Ammon's horn (tissue), 1 donor: ENCODE measurements at places on chromosomes 4 and X.

- no peak for DNase-seq
Observed at GRCh38 chr4:32037399-32037798, 1317.2 kb downstream of the PCDH7 start.

DNA sequence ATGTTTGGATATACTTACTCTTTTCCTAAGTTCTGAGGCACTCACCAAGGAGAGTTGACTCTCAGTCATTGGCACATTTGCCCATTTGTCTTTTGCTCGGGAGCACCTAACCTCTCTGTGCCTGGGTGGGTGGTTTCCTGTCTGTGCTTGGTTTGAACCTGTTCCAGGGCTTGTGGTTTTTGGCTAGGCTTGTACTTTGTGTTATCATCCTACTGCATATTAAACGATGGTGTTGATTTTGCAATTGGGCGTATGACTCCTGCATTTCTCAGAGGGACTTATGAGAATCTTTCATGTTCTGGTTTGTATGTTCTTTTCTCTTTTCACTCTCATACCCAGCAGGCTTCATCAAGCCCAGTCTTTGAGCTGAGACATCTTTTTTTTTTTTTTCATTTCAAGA is 161.7 kb downstream of the BTC start:
- no peak for DNase-seq

GRCh38 chr4:141427726-141428296 is 207.1 kb downstream of the ZNF330 start:
- no peak for DNase-seq

GRCh38 chrX:1443496-1444075 is 9.1 kb downstream of the ASMTL start:
- no peak for DNase-seq

GRCh38 chrX:125205918-125206665 is 113.6 kb upstream of the TEX13C start:
- peak; percentile 8 for DNase-seq

GRCh38 chr4:33751050-33751449 is 2493.3 kb downstream of the ARAP2 start:
- DNase-seq: no peak

DNA sequence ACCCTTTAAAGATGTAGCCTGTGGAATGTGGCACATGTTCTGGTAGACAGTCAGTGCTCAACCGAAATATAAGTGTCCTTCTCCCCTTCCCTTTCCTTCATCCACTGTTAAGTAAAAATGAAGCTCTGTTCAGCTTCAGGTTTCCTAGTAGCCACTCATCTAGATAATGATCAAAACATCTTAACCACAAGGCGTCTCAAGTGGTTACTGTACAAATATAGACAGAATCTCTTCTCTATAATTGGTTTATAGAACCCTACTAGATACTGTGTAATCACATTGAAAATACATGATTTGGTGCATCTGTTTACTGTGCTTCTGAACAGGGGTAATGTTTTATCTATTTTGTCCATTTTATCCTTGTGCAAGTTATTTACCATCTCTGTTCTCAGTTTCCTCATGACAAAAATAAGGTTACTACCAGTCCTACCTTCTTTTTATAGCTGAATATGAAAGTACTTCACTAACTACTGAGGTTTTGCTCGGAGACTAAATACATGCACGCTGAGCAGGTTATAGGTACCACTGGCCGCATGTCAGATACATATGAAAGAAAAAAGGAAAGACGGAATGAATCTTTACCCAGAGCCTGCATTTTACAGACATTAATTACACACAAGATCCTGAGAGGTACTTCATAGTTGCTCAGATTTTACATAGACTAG is 20.3 kb upstream of the SLC25A4 start:
- no peak for DNase-seq

GRCh38 chr4:185792384-185793115 is 19.4 kb downstream of the SORBS2 start:
- no peak for DNase-seq

GRCh38 chr4:101037249-101037648 is 310.1 kb downstream of the PPP3CA start:
- no peak for DNase-seq

- DNase-seq: no peak
Observed at GRCh38 chr4:1882850-1883271, 11.7 kb downstream of the NSD2 start.

DNA sequence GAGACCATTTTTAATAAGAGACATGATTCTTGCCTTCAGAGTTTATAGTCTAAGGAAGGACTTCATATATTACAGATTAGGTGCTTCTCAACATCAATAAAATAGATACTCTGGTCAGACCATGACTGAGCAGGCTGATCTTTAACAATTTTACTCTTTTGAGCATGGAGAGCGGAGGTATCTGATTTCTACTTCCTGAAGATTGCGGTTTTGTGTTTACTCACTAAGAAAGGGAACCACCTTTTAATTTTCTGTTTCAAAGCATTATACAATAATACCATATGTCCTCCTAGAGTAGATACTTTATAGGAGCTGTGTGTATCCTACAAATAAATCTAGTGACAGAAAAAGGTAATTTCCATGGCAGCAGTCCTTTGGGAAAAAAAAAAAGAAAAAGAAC is 12.5 kb downstream of the MORC4 start:
- no peak for DNase-seq

DNA sequence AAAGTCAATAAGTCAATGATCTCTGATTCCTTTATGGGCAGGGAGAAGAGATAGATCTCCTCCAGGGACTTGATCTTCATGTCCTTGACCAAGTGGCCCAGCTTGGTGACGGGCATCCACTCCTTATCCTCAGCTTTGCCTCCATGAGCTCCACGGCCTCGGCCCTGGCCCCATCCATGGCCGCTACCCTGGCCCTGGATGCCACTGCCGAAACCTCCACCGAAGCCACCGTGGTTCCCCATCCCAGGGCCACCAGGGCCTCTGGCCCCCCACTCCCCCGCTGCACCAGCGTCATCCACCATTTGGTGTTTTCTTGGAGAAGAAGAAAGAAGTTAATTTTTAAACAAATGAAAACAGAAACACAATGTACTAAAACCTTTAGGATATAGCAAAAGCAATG is 518.1 kb downstream of the GRXCR1 start:
- DNase-seq: no peak

GRCh38 chrX:69615342-69615741 is 571 bp upstream of the EDA start:
- peak; percentile 1 for DNase-seq

GRCh38 chr4:11436673-11437072 is 8.0 kb upstream of the HS3ST1 start:
- DNase-seq: no peak

GRCh38 chrX:110310000-110310790 is 7.7 kb downstream of the AMMECR1 start:
- no peak for DNase-seq

- DNase-seq: no peak
Observed at GRCh38 chrX:25076941-25077500, 61.3 kb upstream of the ARX start.

DNA sequence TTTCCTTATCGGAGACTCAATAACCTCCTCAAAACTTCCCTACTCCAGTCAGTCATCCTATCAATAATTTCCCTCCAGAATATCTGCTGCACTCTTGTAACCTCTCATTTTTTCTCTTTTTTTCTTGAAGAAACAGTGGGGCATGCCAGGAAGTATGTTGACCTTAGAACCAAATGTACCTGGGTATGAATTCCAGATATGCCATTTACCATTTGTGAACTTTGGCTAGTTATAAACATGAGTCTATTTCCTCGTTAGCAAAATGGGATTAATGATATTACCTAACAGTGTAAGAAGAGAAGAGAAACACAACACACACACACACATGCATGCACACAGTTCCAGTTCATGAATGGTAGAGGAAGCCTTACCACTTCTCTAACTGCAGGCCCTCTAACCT is 578.2 kb downstream of the FAM133A start:
- no peak for DNase-seq

DNA sequence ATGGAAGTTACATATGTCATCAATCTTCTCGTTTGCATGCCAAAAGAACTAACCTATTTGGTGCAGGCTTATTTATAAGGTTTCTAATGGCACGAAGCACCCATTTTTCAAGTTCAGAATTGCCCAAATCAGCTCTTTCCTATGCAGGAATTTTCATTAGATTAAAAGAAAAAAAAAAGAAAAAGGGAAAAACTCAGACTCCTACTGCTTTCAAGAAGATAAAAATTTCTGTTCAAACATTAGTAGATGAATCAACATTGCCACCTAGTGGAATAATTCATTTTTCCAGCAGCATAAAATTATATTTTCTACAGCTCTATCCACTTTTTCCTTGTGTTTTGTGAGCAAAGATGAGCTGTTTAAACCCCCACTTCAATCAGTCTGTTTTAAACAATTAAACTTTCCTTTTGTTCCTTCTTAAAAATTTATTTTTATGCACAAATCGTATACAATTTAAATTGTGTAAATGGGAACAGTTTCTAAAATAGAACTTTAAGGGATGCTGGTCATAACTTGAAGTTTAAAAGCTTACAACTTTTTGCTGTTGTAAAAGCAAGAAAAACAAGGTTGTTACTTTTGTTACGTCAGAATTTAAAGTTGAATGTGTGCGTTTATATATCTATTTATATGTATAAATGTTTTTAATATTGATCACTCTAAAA is 309.9 kb downstream of the ARAP2 start:
- peak; percentile 17 for DNase-seq

DNA sequence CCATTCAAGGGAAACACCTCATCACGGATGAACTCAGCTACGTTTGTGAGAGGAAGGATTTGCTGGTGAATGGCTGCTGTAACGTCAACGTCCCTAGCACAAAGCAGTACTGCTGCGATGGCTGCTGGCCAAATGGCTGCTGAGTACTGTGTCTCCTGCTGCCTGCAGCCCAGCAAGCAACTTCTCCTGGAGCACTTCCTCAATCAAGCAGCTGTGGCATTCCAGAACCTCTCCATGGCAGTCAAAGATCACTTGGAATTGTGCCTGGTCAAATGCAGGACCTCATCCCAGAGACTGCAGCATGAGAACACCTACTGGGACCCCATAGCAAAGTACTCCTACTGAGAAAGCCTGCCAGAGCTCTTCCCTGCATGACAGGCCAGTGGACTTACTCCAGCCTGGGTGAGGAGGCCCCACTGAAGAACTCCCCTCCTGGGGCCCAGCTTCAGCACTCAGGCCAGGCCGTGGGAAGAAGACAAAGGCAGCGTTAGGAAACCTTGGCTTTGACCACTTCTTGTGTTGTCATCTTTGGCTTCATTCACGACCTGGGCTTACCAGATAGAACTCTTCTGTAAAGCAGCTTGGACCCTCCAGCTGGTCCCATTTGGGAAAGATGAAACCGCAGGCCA is 244.3 kb downstream of the RBMX2 start:
- no peak for DNase-seq

GRCh38 chr4:173538148-173538908 is 8.3 kb upstream of the HAND2 start:
- no peak for DNase-seq

- DNase-seq: no peak
Observed at GRCh38 chrX:2483398-2484060, 17.2 kb downstream of the DHRSX start.

DNA sequence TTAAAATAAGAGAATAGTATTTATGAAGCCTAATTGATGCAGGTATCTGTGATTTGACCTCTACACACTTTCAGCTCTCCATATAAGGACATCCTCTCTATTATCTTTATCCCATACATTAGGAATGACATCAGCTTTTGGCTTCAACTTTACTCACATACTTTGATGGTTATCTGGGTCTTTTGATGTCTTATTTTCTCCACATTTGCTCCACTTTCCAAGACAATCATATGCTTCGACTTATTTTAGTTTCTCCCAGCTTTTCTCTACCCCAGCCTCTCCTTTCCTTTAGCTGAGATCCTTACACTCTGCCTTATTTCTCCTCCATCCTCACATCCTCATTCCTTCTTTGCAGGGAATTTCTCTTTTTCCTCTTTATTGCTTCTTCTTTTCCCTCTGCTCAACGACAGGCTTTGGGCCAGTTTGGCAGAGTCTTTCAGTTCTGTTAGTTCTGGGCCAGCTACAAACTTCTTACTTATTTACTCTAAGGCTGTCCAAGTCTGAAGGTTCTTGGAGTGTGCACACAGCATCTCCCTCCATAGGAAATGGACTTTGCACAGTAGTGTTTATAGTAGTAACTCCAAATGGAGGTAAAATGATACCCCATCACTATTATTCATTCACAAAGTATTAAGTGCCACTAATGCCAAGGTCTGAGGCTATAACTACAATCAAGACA is 50.5 kb downstream of the SLC4A4 start:
- DNase-seq: peak; percentile 29

DNA sequence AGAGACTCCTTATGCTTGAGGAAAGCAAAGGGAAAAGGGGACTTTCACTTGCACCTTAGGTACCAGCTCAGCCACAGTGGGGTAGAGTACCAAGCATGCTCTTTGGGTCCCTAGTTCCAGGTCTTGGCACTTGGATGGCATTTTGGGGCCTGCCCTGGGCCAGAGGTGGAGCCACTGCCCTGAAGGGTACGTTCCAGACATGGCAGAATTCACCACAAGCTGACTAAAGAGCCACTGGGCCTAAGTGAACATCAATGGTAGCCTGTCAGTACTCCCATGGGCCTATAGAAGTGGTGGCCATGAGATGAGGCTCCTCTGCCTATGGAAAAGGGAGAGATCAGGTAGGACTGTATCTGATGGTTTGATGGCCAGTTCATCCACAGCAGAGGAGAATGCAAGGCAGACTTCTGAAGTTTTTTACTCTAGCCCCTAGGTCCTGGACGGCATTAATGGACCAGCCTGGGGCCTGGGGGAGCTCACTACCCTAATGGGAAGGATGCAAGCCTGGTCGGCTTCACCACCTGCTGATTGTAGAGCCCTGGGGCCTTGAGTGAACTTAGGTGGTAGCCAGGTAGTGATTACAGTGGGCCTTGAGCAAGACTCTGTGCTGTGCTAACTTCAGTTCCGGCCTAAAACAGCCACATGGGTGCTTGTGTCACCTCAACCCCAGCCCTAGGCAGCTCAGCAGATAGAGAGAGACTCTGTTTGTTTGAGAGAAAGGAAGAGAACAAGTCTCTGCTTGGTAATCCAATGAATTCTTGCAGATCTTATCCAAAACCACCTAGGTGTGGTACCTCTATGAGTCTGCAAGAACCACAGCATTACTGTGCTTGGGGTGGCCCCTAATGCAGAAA is 19.8 kb upstream of the HSFX4 start:
- no peak for DNase-seq

- no peak for DNase-seq
Observed at GRCh38 chr4:17964576-17964975, 57.0 kb downstream of the LCORL start.

DNA sequence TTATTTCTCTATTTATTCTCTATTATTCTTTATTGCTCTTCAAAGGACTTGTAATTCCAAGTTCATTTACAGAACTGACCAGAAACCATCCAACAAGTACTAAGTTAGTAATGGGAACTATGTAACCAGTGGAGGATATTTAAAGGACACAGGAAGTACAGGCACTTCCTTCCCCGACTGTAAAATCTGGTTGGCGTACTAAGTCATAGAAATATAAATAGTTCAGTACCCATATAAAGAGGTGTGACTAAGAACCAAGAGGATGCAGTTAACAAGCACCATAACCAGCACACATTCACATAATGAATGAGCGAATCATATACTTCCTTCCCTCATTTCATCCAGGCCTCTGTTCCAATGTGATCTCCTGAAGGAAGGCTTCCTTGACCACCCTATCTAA is 3.6 kb upstream of the EIF4E start:
- DNase-seq: no peak

GRCh38 chr4:126991965-126992364 is 640.8 kb upstream of the INTU start:
- peak; percentile 66 for DNase-seq
